ENCODE measurements at places on chromosomes 12 and 14.

DNA sequence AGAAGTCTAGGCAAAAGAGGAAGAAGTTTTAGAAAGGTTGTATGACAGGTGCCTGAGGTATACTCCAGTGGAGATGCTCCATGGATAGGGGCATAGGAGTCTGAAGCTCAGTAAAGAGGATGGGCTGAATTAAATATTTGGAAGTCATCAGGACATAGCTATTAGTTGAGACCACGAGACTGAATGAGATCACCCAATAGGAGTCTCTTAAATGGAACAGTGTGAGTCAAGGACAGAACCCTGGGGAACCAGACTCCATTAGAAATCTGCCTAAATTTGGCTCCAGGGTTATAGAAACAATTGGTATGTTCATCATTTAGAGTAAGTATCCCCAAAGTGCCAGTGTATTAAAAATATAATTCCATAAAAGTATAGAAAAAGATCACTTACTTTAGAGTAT lies 172.6 kb downstream of the PRKCH start:
- DNase-seq, result no peak

- no peak for DNase-seq
These were observed 426.5 kb upstream of the OR4E1 start for GRCh38 chr14:22099942-22100763.

- no peak for DNase-seq
These were observed 84.0 kb downstream of the CATSPERB start for GRCh38 chr14:91647856-91648255.

DNA sequence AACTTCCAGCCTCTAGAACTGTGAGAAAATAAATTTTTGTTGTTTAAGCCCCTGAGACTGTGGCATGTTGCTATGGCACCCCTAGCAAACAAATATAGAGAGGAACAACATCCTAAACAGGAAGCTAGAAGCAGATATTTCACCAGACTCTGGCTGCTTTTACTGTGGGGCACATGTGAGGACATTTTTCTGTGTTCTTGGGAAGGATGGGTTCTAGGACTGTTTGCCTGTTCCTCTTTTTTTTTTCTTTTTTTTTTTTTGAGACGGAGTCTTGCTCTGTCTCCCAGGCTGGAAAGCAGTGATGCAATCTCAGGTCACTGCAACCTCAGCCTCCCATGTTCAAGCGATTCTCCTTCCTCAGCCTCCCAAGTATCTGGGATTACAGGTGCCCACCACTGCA lies 4.2 kb upstream of the HRK start:
- DNase-seq, result no peak

DNA sequence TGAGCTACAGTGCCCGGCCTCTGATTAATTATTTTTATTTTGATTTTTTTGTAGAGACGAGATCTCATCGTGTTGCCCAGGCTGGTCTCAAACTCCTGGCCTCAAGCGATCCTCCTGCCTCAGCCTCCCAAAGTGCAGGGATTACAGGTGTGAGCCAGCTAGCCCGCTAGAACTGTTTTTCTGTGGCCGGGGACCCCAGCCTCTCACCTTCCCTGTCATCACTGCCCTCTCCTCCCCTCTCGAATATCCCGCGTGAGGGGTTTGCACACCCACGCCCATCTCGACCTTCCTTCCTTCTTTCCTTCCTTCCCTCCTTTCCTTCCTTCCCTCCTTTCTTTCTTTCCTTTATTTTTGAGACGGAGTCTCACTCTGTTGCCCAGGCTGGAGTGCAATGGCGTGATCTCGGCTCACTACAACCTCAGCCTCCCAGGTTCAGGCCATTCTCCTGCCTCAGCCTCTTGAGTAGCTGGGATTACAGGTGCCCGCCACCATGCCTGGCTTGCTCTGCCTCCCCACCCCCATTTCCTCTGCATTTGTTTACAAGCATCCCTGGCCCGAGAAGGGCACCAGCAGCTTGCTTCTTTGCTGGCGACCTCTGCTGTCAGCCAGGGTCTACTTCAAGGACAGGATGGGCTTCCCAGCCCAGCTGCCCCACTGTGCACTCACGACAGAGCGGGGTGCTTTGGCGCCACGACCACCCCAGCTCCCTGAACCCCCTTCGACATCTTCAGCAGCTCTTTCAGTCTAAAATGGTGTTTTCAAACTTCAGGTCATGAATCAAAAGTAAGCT lies 4.3 kb upstream of the TRAF3 start:
- no peak for DNase-seq

GRCh38 chr12:75751769-75752471 lies 240.5 kb upstream of the KRR1 start:
- no peak for DNase-seq

GRCh38 chr14:25308244-25308643 lies 258.3 kb upstream of the STXBP6 start:
- no peak for DNase-seq

GRCh38 chr12:109264943-109265650 lies 44.0 kb downstream of the FOXN4 start:
- no peak for DNase-seq

GRCh38 chr12:13104409-13104808 lies 942 bp upstream of the GSG1 start:
- DNase-seq, result no peak

GRCh38 chr12:13979772-13980378 lies 1.5 kb downstream of the GRIN2B start:
- DNase-seq, result no peak

DNA sequence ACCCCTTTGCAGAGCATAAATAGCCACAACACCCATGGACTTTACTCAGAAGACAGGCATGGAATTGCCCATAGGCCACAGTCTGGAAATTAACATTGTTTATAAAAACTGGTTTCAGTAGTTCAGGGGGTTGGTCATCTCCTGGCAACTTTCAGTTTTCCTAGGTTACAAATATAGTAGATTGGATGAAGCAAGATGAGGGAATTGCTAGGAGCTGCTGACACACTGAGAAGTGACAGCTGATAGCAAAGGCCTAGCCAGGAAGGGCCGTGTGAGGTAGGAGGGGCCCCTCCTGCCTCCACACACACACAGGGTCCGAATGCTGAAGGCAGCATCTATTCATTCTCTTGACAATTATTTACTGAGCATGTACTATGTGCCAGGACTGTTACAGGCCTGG lies 8.3 kb downstream of the GALNT16 start:
- no peak for DNase-seq

- DNase-seq, result peak; percentile 85
These were observed 4.3 kb downstream of the IRF2BPL start for GRCh38 chr14:77024171-77024691.

- DNase-seq, result no peak
These were observed 56.9 kb downstream of the TAOK3 start for GRCh38 chr12:118315821-118316220.

GRCh38 chr12:104672501-104673265 lies 215.9 kb downstream of the CHST11 start:
- DNase-seq, result no peak

DNA sequence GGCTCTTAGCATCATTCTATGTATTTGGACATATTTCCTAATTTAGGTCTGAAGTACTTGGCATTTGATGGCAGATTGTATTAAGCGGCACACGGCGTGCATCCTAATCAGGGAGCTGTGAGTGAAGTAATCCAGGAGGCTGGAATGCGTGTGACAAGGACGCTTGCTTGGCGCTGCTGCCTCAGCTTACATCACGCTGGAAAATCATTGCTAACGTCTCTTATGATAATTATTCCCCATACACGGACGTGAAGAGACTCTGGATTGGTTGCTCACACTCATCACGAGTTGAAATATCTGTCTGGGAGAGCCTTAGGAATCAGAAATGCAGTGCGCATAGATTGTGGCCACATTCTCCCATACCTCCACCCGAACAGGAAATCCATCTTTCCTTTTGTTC lies 85.3 kb downstream of the FBXW8 start:
- no peak for DNase-seq

DNA sequence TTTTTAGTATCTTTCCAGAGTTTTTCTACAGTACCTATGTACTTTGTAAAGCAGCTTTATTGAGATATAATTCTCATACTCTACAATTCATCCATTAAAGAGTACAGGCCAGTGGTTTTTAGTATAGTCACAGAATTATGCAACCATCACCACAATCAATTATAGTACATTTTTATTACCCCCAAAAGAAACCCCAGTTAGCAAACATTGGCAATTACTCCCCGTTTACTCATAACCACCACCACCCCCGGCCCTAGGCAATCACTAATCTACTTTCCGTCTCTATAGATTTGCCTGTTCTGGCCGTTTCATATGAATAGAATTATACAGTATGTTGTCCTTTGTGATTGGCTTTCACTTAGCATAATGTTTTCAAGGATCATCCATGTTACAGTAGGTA lies 119.8 kb downstream of the KICS2 start:
- no peak for DNase-seq

DNA sequence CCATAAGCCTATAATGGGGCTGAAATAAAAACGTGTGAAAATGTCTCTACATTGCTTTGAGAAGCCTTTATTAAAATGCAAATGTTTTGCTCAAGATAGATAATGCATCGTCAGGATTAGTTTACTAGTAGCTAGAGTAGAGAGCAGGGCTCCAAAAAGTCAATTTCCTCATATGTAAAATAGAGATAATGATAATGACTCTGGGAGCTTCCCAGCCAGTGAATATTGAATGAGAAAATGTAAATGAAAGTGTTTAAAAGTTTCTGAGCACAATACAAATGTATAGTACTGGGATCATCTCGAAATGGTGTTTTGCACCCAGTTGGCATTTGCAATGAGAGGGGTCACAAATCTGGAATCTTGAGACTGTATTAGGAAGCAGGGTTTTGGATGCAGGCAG lies 135.3 kb downstream of the OTOGL start:
- no peak for DNase-seq

DNA sequence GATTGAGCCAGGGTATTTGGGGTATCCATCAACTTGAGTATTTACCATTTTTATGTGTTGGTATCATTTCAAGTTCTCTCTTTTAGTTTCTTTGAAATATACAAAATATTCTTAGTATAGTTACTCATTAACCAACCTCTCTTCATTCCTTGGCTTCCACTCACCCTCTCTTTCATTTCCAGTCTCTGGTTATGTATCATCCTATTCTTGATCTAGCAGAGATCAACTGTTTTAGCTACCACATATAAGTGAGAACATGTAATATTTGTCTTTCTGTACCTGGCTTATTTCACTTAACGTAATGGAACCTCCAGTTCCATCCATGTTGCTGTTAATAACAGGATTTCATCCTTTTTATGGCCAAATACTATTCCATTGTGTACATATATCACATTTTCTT lies 86.9 kb downstream of the DACT1 start:
- DNase-seq, result no peak

DNA sequence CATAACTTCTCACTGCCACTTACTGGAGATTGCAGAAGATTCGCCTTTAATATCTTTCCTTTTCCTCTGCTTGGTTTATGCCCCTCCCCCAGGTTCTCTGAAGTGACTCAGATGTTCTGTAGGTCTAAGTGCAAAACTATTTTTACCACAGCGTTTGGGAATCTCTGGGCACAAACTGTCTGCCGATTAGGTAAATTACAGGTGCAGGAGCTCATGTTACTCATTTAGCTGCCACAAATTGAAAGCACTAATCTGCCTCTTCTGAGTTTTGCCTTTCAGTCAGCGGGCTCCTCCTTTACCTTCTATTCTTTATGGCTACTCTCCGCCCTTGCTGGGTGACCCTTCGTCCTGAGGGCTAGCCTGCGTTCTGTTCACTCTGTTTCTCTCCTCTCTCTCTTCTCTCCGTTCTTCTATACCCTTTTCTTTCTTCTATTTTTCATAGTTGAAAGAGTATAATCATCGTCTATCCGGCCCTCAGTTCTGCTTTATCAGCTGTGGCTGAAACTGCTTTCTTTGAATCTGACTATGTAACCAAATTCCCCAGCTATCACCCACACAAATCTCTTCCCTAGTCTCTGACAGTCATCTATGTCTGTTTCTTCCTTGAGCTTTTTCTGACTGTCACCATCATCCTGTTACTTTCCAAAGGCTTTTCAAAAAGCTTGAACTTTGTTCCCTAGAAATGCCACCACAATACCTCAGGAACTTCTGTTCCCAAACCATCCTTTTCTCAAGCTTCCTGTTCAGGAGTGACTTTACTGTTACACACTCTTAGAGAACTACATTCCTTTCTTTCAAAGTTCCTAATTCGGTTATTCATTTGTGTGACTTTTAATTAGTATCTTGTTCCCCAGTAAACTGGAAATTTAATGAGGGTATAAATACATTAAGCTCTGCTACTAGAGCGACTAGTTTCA lies 4.3 kb upstream of the MYF6 start:
- DNase-seq, result no peak

- DNase-seq, result no peak
These were observed 58.3 kb upstream of the NR2C1 start for GRCh38 chr12:95131589-95132340.

DNA sequence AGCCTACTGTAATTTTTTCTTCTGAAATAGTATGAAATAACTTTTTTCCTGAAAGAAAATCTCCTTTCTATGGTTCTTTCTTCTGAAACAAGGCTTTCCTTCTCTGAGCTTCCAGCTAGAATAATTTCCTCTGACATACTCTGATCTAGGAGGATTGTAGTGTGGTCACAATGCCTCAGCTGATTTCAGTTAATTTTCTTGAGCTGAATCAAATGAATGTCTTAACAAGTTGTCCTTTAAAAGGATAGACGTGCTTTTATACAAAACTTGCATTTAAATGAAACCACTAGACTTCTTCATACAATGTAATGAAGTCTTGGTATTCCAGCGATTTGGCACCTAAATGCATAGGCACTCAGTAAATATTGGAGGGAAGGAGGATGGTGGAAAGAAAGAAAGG lies 94.4 kb downstream of the BICD1 start:
- DNase-seq, result no peak

- DNase-seq, result no peak
These were observed 5.6 kb downstream of the CNIH1 start for GRCh38 chr14:54435500-54435981.

DNA sequence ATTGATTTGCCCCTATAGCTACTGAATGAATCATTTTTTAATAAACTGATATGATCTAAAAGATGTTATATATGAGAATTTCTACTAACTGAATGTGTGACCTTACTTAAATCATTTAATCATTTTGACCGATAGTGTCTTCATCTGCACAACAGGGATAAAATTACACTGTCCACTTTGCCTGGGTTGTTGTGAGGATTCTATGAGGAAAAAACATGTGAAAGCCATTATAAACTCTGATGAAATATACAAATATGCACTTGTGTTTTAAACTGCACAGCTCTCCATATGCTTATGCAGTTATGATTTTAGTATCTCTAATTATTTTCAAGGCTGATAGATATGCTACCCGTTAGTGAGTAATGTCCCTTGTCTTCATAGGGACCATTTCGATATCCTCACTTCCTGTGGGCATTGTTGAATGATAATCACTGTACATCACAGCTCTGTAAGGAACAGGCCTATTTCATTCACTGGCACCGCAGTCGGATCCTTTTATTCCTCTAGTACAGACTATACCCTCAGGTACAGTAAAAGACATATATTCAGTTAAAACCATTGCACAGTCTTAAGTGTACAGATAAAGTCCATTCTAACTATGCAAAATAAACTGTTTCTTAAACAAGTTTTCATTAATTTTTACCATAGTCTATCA lies 88.7 kb upstream of the RAP1B start:
- DNase-seq, result no peak

GRCh38 chr14:105475269-105476096 lies 862 bp downstream of the CRIP2 start:
- peak; percentile 21 for DNase-seq

GRCh38 chr12:130429656-130430505 lies 92.2 kb downstream of the PIWIL1 start:
- DNase-seq, result no peak

Measured in NCI-H345 (cell line).